Right lobe of liver (tissue), 6 donors: ENCODE measurements at places on chromosomes 16 and 17.
A peak's percentile ranks its signal among the peaks of the same experiment; 100 is the strongest.

DNA sequence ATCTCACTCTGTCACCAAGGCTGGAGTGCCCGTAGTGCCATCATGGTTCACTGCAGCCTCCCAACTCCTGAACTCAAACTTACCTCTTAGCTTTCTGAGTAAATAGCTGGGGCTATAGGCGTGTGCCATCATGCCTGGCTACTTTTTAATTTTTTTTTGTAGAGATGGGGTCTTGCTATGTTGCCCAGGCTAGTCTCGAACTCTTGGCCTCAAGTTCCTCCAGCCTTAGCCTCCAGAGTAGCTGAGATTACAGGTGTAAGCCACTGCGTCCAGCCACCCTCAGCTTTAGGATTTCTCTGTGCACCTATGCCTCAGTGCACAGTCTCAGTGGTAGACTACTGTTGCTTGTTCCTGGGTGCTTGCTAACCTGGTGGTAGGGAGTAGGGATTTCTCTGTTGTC is 5.5 kb downstream of the SLC7A6 start:
- no peak for DNase-seq

GRCh38 chr17:33520426-33521330 is 227.6 kb upstream of the ASIC2 start:
- peak; percentile 48 for DNase-seq

DNA sequence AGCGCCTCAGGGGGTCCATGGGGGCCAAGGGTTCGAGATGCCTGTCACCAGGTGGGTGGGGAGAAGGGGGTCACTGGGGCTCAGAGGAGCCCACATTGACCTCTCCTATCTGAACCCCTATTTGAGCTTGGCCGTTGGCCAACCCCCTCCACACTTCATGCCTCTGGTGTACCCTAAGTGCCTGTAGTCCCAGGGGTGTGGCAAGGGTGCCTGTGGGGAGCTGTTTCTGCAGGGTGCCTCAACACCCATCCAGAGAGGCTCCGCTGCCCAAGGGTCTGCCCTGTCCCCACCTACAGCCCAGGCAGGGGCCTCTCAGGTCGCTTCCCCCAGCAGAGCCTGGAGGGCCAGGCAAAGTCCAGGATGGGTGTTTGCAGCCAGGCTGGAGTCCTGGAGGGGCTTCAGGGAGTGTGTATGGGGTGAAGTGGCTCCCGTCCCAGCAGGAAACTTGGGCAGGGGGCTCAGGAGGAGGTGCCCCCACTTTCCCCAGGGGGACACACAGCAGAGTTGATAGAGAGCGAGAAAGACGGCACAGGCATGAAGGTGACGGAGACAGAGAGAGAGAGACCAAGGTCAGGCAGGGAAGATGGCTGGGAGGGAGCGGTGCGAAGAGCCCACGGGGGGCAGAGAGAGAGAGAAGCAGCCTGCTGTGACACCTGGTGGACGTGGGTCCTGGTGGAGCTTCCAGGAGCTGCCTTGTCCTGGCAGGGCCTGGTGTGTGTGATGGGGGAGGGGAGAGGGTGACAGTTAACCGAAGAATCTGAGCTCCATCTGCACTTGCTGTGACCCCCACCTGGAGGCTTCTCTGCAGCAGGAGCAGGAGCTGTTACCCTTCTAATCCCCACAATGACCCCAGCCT is at the start of gene SEPTIN12:
SEPTIN12 (minus strand) TSS at position 719 of the 856 bp plus-strand sequence; CDS start at position 19, 700 bp downstream.
- DNase-seq, result no peak

- no peak for DNase-seq
Observed at GRCh38 chr17:319266-319665, 33.3 kb downstream of the RPH3AL start.

GRCh38 chr17:64736804-64737492 is 74.8 kb upstream of the SMURF2 start:
- DNase-seq, result no peak

DNA sequence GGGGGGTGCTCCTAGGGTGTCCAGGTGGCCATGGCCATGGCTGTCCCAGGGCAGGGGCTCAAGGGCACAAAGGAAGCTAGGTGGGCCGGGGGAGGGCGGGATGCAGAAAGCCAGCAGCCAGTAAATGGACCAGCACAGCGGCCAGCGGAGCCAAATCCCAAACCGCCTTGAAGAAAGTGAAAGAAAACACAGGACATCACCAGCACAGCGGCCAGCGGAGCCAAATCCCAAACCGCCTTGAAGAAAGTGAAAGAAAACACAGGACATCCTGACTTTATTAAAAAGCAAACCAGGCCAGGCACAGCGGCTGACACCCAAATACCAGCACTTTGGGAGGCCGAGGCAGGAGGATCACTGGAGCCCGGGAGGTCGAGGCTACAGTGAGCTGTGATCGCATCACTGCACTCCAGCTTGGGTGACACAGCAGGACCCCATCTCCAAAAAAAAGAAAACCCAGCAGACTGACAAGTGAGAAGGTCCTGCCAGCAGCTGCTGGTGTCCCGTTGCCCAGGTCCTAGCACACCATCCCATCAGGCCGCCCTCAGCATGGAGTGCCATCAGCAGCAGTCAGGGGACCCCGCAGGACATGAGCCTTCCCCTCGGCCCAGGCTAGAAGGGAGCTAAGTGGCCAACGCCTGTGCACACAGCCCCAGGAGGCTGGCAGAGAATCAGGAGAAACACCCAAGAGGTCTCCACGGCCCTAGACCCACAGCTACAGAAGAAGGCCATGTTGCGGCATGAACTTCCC is 17.0 kb downstream of the SLC38A10 start:
- no peak for DNase-seq

DNA sequence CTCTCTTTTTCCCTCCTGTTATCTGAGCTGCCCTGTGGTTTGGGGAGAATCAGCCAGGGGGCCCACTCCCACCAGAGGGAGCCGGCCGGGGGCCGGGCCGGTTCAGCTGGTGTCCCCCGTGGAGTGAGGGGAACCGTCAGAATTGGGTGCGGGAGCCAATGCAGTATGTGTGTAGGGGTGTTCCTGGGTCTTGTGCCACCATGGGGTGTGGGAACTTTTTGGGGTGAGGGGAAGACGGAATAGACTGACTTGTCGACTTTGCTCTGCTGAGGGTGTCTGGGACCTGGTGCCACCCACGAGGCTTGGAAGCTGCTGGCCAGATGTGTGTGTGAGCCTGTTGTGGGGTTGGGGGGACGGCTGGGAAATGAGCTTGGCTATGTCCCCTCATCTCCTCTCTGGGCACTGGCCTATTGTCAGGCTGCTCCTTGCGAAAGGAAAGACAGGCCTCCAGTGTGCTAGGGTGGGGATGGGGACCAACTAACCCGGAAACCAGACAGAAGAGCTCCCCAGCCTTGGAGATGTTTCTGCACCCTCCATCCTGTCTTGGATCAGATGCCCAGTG is 9.9 kb downstream of the RARA start:
- peak; percentile 53 for DNase-seq

GRCh38 chr17:206941-207560 is 25.6 kb upstream of the DOC2B start:
- DNase-seq, result no peak

GRCh38 chr17:80843741-80844156 is 147.9 kb upstream of the CHMP6 start:
- DNase-seq, result no peak

- DNase-seq, result no peak
Observed at GRCh38 chr16:14398014-14398717, 231.9 kb downstream of the PARN start.

DNA sequence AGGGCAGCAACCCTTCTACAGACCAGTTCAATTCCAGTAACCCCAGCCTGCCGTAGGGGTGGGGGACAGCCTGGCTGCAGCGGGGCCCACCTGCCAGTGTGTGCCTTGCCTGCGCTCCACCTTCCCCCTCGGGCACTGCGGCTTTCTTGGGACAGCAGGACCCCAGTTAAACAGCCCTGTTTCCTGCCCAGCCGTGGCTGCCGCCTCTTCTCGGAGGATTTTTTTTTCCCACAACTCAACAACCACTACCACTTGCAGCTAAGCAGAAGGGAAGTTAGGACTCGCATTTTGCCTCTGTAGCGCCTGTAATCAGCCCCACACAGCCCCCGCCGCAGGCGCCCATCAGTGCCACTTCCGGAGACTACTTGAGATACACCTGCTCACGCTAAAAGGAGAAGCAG is 76.1 kb downstream of the RAI1 start:
- no peak for DNase-seq

DNA sequence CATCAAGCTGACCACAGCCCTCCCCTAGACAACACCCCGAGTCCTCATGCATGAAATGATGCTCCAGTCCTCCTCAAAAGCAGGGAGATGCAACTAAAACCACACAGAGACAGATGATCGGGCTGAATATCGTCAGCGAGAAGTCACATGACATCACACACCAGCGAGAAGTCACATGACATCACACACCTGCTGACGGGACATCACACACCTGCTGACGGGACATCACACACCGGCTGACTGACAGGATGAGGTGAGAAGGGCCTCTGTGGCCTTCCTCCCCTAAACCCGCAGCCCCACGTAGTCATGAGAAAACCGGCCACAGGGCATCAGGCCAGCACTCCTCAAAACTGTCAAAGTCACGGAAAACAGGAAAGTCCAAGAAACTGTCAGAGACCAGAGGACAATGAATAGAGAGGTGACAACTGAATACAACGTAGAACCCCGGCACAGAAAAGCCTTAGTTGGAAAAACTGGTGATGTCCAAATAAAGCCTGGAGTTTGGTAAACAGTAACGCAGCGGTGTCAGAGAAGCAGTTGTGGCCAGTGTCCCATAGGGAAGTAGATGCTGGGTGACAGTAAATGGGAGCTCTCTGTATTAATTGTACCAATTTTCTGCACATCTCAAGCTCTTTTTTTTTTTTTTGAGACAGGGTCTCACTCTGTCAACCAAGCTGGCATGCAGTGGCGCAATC is 14.3 kb downstream of the LITAF start:
- DNase-seq, result no peak

GRCh38 chr17:71975331-71975801 is 145.5 kb upstream of the SOX9 start:
- DNase-seq, result no peak

GRCh38 chr17:16439811-16440351 is 24.5 kb downstream of the TRPV2 start:
- DNase-seq, result no peak

- DNase-seq, result no peak
Observed at GRCh38 chr17:69654981-69655855, 240.7 kb downstream of the MAP2K6 start.
